ENCODE measurements at places on chromosomes 1 and 21.

GRCh38 chr1:8870103-8870502 lies 8.4 kb downstream of the ENO1 start:
- no peak for DNase-seq

DNA sequence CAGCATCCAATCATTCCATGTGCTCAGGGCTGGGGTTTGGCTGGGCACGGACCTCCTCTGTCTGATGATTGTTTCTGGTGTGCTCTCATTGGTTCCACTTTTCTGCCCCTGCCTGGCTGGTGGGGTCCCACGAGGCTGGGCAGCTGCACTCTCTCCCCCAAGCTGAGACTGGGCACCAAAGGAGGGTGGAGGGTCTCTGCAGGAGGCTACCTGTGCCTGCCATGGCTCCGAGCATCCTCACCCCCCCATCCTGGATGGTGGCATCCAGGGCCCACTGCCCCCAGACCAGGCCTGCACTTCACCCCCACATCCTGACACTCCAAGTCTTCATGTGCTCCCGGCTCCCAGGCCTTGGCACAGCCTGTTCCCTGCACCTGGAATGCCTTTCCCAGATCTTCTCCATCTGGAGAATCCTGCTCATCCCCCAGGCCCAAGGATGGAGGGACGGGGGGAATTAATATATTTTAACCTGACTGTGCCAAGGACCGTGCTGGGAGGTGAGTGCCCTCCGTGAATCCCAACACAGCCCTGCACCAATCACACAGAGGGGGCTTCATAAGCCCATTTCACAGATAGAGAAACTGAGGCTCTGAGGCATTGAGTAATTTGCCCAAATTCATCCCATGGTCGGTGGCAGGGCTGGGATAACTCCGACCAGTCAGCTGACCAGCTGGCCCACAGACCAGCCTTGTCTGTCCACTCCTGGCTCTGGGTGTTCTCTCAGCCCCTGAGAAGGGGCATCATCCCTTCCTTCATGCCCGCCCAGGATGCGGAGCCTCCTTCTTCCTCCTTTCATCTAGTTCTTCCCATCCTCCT lies 403.4 kb downstream of the MATN1 start:
- no peak for DNase-seq

DNA sequence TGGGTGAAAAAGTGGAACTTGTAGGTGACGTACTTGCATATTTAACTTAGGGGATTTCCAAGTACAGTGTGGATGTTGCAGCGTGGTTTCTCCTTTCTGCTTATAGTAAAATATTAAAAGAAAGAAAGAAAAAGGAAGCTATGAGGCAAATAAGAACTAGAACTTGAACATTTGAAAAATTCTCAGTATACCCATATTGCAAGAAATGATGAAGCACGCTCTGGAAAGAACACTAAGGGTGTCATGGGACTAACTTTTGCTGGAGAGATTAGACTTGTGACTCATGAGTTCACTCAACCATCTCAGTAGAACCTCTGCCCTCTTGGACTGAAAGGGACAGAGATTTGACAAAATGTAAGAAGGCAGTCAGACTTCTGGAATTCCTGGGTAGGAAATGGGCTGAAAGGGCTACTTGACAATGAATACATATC lies 704.5 kb upstream of the ADGRL4 start:
- no peak for DNase-seq

- no peak for DNase-seq
Measured at GRCh38 chr1:215926670-215927069, 359.6 kb downstream of the KCTD3 start.

DNA sequence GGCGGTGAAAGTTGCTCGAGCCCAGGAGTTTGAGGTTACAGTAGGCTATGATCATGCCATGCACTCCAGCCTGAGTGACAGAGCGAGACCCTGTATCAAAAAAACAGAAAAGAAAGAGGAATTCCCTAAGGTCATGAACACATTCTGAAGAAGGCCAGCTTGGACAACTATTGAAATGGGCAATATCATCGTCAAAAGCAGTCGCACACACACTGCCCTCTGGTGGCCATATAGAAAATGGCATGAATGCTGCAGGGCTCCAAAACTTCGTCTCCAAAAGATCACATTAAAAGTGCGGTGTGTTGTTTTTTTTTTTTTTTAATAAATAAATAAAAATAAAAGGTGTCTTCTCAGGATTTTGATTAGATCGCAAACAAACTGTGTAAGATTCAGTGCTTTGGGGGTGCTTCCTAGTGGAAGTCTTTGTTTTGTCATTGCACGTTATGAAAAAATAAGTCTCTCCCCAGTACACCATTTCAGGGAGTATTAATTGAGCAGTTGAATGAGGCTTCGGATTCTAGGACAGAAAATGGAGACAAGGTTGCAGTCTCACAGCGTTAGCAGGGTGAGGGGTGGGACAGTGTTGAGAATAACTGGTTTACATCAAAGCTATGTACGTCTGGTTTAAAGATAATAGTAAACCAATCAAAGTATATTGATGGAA lies 87.5 kb upstream of the FMN2 start:
- no peak for DNase-seq

DNA sequence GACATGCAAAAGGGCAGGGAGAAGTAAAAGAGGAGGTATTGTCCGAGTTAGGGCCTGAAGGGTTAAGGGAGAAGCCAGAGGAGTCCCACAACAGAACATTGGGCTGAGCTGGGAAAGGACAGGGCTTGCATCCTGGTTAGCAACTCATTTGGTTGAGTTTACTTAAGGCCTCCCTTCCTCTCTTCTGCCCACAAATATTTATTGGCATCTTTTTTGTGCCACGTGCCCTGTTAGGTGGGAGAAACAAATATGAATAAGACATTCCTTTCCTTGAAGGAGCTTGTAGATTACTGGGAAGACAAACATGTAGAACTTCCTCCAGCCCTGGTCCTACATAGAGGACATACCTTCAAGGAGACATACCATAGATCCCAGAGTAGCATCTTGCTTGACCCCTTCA lies 53.0 kb upstream of the PRELP start:
- DNase-seq = no peak

DNA sequence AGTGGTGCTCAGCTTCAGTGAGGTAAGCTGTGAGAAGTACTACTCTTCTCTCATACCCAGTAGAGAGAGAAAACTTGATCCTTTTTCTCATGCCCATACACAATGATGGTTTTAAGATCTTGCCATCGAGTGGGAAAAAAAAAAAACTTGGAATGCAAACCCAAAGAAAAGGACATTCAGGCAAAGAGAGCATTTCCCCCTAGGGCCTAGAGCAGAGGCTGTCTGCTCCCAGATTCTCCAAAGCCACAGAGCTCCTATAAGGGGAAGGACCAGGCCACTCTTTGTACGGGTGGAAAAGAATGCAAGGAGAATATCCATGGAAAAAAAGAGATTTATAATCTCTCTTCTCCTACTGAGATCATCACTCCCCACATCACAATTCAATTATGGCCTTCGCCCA lies 34.9 kb downstream of the MROH9 start:
- no peak for DNase-seq

GRCh38 chr21:31173881-31174555 lies 135.7 kb upstream of the KRTAP19-8 start:
- peak; percentile 28 for DNase-seq

DNA sequence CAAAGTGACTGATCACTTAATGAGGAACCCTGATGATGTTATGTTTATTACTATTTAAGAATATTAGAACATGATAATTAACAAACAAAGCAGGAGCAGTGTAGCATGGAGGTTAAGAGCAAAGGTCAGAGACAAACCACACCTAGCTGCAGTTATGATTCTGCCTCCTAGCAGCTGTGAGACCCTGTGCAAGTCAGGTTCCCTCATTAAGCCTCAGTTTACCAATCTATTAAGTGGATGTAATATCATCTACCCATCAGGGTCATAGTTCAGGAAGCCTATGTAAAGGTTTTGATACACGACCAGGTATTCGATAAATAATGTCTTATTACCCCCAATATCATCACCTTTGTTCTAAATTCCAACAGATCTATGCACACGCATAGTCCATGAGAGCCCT lies 32.0 kb downstream of the DUSP10 start:
- DNase-seq = no peak

DNA sequence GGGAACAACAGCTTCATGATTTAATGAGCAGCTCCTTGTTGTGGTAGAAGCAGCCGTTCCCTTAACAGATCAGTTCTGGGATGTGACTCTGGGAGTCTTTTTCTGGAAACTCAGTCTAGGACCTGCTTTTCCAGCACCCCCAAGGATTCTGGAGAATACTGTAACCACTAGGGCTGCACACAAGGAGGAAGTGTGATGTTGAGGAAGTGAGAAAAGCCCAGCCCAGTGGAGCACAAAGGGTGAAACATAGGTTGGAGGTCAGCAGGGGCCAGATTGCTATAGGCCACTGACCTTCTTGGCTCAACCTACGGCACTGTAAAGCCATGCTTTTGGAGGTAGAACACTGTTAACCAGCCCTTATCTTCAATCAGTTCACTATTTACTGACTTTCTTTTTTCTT lies 10.1 kb upstream of the PLA2G5 start:
- no peak for DNase-seq

DNA sequence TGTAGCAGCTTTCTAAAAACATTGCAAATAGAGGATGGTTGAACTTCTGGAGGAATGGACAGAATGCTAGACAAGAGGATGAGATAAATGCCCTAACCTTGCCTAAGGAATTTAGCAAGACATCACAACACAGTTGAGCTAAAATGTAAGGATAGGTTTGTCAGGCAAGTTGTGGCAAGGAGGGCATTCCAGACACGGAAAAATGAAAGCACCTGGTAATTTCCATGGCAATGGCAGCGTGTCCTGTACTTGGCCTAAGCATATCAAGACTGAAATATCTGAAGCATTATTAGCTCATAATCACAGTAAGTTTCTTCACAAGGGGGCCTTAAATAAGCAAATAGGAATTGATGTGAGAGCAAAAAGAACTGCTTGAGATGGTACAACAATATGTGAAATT lies 105.1 kb upstream of the USP25 start:
- no peak for DNase-seq

GRCh38 chr1:31651089-31651420 lies 6.4 kb upstream of the PEF1 start:
- no peak for DNase-seq

- no peak for DNase-seq
Measured at GRCh38 chr1:230163205-230163604, 96.2 kb downstream of the GALNT2 start.

DNA sequence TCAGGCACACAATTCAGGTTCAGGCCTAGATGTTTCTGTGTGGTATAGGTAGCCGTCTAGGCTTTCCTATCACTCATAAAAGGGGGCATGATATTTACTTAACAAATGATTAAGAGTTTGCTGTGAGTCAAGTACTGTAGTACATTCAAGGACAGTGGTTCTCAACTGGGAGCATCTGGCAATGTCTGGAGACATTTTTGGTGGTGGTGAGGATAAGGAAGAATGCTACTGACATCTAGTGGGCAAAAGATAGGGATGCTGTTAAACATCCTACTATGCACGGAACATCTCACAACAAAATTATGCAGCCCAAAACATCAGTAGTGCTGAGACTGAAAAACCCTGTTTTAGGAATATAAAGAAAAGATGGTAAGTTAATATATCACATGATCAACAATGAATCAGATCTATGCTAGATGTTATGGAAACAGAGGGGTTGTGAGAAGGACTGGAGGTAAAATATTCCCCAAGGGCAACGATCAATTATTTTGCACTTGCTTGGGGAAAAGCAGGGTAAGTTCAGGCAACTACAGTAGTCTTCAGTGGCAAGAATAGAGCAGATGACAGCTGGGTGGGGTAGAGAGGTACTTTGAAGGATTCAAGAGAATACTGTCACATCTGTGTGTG lies 4.9 kb downstream of the DNTTIP2 start:
- no peak for DNase-seq

DNA sequence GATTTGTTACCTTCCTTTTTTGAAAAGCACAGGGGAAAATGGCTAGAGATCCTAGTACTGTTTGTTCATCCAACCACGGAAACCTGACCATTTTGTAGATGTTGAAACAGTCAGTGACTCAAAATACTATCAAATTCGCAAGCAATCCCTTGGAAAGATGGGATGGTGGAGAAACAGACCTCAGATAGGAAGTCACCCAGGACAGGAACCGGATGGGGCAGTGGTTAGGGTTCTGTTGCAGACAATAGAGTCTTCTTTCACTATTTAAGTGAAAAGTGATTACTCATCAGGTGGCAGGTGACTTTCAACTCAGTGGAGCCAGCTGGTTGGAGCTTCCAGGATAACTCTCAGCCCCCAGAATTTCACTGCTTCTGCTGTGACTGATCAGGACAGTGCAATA lies 17.0 kb downstream of the LHX4 start:
- DNase-seq = peak; percentile 17

- no peak for DNase-seq
Measured at GRCh38 chr1:225937048-225937968, 3.7 kb downstream of the LEFTY2 start.

- DNase-seq = no peak
Measured at GRCh38 chr1:174841747-174842146, 158.0 kb upstream of the CACYBP start.

DNA sequence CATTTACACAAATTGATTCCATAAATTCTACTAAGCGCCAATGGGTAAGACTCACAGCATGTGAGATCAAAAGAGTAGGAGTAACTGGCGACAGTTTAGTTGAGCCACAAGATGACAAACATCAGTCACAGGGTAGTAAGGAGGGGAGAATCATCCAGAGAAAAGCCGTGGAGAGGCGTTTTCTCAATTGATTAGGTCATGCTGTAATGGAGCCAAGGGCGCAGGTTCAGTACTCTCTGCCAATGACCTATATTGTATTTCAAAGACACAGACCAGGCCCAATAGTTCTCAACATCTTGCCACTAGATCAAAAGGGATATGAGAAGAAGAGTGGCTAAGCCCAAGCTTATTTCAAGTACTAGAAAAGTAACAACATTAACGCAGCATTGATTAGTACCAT lies 467.5 kb downstream of the SMYD3 start:
- no peak for DNase-seq

- no peak for DNase-seq
Measured at GRCh38 chr1:36922593-36923426, 111.5 kb downstream of the GRIK3 start.

GRCh38 chr1:24283326-24284155 lies 35.6 kb upstream of the GRHL3 start:
- DNase-seq = no peak

DNA sequence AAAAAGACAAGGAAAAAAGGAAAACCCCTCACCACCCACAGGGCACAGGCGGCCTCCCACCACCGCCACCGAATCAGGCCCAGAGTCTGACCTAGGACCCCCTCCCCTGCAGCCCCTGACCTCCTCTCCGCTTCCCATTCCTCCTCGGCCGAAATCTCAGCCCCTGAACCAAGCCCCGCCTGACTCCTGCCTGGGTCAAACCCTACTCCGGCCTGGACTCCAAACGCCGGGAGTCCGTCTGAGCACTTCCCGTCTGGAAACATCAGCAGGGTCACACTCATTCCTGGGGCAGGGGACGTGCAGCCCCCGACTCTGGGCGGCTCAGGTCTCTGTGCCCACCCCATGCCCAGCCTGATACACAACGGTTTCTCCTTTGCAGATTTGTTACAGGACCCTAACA lies 26.4 kb upstream of the SUMO3 start:
- DNase-seq = no peak
